RWPE2 (cell line): ENCODE measurements at places on chromosomes 7 and 10.

GRCh38 chr10:26448706-26449435, 10.7 kb downstream of the APBB1IP start:
- no peak for DNase-seq

DNA sequence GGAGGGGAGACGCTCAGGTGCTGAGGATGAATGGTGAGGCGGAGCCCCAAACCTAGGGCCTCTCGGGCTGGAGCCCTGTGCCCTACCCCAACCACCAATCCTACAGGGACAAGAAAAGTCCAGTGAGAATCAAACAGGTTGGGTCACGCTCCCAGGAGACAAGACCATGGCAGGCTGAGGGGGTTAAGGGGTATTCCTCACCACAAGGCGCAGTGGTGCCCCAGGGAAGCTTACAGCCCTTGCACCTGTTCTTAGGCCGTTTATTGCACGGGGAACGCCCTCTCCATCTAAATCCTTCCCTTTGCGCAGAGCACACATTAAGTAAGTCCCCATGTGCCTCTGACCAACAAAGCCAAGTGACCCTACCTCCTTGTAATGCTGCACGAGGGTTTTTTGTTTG, 3.5 kb downstream of the FZD9 start:
- no peak for DNase-seq

DNA sequence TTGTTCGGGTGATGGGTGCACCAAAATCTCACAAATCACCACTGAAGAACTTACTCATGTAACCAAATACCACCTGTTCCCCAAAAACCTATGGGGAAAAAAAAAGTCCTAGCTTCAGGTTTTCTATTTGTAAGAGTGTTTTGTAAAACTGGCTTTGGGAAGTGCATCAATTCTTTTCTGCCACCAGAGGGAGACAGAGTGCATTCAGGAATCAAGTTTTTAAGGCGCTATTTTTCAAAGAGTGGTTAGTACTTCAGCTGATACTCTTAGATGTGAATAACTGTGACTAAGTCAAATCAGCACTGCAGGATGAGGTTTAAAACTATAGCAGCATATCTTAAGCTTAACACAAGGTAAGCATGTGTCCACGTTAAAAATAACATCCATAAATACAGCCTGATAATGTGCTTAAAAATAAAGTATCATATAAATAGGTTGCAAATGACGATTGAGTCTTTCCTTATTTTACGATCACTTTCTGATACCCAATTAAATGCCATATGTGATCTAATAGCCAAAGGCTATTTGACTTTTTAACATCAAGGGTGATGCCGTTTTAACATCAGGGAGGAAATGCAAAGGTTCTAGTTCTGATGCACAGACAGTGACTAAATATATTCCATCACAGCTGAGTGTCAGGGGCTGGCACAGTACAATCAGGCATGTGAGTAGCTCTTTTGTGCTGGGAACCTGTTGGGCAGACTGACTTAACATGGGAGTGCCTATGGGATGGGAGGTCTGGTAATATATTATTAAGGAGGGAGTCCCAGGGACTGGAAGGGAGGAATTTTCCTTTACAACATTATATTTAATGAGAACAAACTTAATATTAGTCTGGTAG, 10.6 kb upstream of the LYZL2 start:
- DNase-seq: no peak

GRCh38 chr10:60253484-60253883, 136.2 kb downstream of the ANK3 start:
- no peak for DNase-seq

GRCh38 chr10:57482259-57482658, 785.4 kb downstream of the IPMK start:
- no peak for DNase-seq

GRCh38 chr10:108877095-108877561, 1046.2 kb downstream of the XPNPEP1 start:
- DNase-seq: no peak

GRCh38 chr10:133403359-133403758, 9.4 kb downstream of the MTG1 start:
- DNase-seq: peak; percentile 9

- DNase-seq: no peak
Measured at GRCh38 chr7:48636391-48637015, 287.8 kb upstream of the CDC14C start.

DNA sequence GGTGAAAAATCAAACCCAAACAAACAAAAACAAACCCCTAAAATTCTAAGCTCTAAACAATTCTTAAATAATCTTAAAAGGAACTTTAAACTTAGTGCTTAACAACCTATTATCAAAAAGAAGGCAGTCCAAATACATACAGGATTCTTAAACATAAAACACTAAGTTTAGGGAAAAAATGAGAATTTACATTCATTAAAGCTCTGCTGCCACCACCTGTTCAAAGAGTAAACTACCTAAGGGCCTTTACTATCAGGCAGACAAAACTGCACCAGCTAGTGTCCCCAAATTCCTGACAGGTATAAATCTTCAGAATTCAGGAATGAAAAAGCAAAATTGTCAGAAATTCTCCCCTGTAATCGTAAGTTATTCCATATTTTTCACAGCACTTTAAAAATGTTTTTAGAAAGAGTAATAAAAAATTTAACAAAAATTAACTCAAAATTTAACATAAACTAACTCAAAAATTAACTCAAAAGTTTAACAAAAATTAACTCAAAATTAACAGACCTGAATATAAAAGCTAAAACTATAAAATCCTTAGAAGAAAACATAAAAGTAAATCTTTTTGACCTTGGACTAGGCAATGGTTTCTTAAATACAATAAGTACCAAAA, 55.1 kb downstream of the PDZD8 start:
- no peak for DNase-seq

DNA sequence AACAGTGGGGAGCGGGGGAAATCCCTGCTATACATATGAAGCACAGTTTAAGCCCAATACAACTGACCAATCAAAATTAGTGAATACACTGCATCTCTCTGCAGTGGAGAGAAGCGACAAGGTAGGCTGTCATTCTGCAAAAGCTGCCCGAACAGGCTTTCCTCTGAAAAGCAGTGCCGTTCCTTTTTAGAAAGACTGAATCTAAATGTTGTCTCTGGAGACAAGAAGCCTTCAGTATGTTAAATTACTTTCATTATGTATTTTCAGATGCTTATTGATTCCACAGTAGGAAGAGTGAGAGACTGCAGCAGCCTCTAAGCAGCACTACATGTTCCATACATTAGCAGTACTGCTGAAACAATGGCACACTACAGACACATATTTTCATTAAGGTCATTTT, at the start of gene GPR22:
TSS of gene GPR22 (plus strand) at position 129 of the 400 bp plus-strand sequence. CDS start 4,004 bp downstream, outside the sequence.
- no peak for DNase-seq

GRCh38 chr7:93171606-93172226, 23.5 kb upstream of the SAMD9L start:
- no peak for DNase-seq

- DNase-seq: no peak
Measured at GRCh38 chr7:3995187-3995586, 686.9 kb upstream of the FOXK1 start.

- DNase-seq: no peak
Measured at GRCh38 chr10:6195846-6196245, 6.9 kb upstream of the PFKFB3 start.

GRCh38 chr10:46525177-46525823, 31.2 kb downstream of the GPRIN2 start:
- DNase-seq: peak; percentile 84

GRCh38 chr7:131385039-131385605, 57.4 kb downstream of the MKLN1 start:
- no peak for DNase-seq

- DNase-seq: no peak
Measured at GRCh38 chr7:81234896-81235295, 316.0 kb upstream of the SEMA3C start.

GRCh38 chr10:62456611-62457101, 82.5 kb downstream of the ZNF365 start:
- DNase-seq: no peak

DNA sequence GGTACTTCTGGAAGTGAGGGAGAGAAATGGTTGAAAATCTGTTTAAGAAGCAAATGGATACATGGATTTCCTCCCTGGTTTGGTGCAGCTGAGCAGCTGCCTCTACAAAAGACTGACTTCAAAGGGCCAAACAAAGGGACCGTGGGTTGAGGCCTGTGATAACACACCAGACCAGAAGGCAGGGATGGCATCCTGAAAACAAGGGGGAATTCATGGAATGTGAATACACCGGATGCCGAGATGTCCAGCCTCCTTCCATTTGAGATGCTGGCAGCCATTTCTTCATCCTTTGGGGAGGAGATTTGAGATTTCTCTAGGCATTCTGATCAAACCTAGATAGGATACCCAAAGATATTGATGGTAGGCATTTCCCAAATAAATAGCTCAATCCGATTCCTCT, 36.9 kb downstream of the TAF3 start:
- DNase-seq: no peak

- no peak for DNase-seq
Measured at GRCh38 chr10:5645375-5645774, 21.0 kb downstream of the ASB13 start.
